ENCODE measurements at places on chromosomes 1 and 21.

DNA sequence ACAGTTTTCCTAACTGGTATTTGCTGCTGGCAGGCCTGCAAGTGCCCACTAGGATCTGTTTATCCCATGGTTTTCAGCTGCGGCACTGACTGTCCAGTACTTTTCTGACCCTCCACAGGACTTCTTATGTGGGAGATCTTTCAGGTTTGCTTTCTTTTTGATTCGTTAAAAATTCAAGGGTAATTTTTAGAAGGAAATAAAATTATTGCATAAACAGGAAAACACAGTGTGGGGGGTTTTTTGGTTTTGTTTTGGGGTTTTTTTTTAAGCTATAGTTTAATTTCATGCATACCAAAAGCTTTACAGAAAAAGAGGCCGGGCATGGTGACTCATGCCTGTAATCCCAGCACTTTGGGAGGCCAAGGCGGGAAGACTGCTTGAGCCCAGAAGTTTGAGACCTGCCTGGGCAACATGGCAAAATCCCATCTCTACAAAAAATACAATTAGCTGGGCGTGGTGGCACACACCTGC lies 3.6 kb downstream of the NIBAN1 start:
- DNase-seq: no peak

DNA sequence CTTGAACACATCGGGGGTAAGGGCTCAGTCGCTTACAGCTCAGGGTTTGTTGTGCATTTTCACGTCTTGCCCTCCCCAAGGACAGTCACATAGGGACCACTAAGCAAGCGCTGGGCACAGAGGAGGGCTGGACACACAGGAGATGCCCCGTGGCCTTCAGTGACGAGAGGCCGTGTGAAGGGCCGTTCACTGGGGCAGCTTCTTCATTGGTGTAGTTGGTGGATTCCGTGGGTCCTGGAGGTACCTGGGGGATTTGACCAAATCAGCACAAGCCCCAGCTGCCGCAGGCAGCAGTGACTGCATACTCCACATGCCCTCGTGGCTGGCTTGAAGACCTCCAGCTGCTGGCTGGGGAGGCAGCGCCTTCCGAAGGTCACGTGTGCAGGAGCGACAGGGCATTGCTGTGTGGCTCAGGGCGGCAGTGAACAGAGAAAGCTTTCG lies 100.8 kb upstream of the C1orf174 start:
- no peak for DNase-seq

DNA sequence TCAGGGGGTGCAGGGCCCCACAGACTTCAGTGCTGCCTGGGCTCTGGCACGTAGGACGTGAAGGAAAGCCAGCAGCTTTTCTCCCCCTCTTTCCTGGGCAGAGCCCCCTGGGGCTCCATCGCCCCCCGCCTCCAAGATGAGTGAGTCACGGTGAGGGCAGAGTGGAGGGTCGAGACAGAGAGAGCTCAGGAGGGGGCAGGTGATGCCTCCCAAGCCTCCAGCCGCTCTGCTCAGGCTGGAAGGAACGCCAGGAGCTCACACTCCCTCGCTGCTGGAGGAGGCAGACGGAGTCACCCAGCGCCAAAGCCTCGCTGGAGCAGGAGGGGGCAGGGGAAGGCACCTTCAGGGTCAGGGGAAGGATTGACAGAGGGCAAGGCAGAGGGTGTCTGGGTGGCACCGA lies 119.5 kb downstream of the CASZ1 start:
- DNase-seq: no peak

- no peak for DNase-seq
Measured at GRCh38 chr21:25790122-25790877, 55.5 kb downstream of the GABPA start.

DNA sequence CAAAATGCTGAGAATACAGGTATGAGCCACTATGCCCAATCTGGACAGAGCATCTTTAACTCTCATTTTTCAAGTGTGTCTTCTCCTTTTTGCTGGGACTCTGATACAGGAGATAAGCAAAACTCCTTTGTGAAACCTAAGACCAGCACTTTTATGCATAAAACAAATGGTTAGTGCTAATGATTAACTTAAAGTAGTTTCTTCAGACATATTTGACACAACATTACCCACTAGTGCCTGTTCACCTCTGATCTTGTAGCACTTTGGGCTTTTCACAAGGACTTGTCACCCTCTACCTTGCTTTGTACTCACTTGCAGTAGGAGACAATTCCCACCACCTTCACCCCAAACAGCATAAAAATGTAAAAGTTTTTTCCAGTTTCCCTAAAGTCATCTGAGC lies 216.3 kb downstream of the RGS7 start:
- no peak for DNase-seq

- DNase-seq: no peak
Measured at GRCh38 chr21:46091118-46091517, 6.8 kb upstream of the COL6A2 start.

GRCh38 chr1:22317231-22317919 lies 134.3 kb upstream of the ZBTB40 start:
- no peak for DNase-seq

DNA sequence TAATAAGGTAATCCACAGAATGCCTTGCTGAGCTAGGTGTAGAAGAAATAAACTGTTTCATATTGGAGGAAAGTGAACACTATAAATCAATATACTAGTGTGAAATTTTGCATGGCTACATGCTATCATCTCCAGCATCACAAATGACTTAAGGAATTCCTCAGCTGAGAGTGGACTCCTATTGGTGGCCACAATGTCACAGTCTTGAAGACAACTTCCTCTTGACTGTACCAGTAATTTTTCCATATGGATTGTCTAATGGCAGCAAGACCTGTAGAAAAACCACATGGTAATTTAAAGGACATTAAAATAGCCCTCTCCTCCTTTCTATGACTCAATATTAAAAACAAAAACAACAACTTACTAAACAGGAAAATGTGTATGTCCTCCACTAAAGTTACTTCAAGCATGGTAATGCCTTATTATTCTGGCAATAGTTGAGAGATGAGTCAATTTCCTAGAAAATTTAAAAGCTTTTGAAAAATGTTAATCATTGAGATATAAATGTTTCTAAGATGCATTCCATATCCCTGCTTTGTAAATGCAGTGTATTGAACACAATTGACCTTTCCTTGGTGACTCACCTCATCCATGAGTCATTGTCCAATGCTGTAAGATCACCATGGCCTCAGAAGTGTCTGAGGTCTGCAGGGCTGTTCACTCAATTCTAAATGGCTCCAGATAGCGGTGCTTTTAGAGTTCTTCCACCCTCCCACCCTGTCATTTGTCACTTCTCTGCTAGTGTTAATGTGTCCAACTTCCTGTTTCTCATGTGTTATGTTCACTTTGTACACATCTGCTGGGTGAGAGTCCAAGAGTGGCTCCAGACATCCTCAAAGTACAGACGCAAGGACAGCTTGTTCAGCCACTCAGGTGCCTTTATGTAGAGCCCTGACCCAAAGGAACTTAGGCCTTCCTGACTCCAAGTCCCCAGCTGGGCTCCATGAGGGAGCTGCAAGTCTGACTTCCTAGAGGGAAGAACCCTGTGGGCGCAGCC lies 32.8 kb upstream of the DNASE2B start:
- DNase-seq: no peak

- DNase-seq: no peak
Measured at GRCh38 chr1:45925728-45926287, 122.4 kb downstream of the MAST2 start.

DNA sequence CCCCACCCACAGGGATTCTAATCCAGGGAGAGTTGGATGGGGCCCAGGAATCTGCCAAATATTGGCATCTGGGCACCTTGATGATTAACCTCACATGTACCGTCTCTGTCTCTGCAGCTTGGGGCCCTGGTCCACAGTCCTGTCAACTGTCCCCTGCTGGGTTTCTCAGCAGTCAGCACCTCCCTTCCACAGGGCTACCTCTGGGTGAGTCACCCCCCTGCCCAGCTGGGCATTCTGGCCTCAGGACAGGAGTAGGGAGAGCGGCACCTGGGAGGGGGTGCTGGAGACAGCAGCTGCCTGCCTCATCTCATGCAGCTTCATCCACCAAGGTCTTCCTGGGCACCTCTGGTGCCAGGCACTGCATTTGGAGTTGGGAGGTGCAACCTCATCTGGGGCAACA lies 100.6 kb upstream of the ACTL8 start:
- no peak for DNase-seq

- no peak for DNase-seq
Measured at GRCh38 chr1:232040260-232040659, 413.7 kb downstream of the DISC1 start.

GRCh38 chr1:174262349-174263241 lies 103.3 kb downstream of the RABGAP1L start:
- DNase-seq: no peak

DNA sequence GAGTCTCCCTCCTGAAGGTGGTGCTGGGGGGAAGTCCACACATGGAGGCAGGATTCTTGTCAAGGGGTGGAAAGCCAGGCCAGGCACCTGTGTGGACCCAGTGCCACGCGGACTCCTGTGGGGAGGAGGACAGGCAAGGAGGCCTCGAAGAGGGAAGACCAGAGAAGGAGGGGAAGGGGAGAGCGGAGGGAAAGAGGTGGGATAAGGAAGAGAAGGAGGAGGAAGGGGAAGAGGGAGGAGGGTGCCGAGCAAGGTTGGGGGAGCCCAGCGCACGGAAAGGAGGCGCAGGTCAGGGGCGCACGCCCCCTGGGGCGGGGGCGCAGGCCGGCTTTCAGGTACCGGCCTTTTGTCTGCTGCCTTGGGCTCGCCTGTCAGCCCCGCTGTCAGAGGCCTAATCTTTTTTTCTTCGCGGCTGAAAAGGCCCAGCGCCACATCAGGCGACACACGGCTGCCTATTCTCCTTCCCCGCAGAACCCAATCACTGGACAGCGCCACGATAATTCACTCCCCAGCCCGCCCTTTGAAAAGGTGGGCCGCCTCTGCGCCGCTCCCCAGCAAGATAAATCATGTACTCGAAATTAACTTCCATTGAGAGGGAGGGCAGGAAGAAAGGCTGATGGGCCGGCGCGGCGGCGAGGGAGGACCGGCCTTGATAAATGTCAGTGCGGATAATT lies 42.5 kb downstream of the PRDM16 start:
- DNase-seq: no peak

DNA sequence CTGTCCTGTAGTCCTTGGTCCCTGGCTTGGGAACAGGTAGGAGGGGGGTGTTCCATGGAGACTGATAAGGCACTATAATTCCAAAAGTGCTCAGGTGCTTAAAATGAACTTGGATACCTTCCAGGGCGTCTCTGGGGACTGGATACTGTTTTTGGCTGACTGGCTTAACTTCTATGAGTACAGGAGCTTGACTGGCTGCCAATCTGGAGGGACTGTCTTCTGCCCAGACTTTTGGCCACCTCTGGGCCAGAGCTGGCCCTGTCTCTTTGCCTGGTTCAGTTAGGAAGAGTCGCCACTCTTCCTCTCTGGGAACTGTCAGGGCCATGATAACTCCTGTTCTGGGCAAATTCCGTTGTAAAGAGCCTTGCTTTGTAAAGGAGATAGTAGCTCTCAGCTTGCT lies 407.0 kb downstream of the TGFB2 start:
- DNase-seq: no peak

DNA sequence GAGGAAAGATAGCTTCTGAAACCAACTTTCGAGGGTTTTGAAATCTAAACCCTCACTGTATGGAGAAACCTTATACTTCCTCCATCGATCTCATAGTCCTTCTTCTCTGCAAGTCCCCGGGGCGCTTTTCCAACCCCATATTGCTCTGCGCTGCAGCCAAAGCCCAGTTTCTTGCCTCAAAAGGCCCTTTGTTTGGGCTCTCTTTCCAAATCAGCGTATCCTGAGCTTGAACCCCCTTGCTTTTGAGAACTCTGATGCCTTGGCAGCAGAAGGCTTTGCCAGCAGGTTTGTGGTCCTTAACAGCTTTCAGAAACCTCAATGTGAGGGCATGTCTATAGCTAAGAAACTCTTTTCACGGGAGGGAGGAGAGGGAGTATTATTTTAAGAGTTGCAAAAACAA lies 21.6 kb downstream of the PLPP3 start:
- no peak for DNase-seq

DNA sequence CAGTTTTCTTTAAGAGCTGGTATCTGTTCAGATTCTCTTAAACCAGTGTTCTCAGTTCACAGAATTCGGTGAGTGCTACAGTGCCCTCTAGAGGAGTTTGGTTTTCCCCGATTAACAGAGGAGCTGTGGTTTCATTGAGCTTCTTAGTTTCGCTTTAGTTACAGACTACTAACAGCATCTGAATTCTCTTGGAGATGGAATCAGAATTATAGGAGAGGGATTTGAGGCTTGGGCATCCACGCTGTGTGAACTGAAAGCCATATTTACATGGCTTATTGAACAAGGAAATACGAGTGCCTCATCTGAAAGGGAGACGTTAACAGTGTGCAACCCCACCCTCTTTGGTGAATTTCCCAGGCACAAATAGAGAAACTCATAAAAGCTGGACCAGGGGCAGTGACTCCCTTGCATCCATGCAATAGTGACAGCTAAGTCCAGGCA lies 202.0 kb downstream of the USH2A start:
- no peak for DNase-seq

DNA sequence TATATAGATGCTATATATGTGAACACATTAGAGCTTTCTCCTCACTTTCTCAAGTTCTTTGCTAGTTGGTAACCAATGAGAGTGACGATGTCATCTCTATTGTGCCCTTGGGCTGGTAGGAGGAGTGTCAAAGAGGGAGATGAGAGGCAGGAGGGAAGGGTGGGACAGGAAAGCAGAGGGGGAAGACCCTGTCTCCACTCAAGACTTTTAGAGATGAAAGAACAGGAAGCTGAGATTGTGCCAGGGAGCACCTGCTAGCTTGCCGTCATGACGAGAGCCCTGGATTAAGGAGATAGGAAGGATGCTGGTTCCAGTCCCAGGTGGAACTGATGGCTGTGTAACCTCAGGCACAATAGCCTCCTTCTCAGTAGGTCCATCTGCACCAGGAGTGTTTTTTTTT lies 16.7 kb downstream of the CNR2 start:
- no peak for DNase-seq

DNA sequence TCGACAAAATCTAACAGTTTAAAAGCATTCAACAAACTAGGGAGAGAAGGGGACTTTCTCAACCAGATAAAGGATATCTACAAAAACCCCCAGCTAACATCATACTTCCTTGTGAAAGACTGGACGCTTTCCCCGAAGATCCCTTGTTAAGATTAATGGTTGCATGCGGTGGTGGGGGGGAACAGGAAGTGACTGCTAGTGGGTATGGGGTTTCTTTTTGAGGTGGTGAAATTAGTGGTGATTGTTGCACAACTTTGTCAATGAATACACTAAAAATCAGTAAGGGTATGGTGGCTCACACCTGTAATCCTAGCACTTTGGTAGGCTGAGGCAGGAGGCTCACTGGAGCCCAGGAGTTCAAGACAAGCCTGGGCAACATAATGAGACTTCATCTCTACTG lies 26.9 kb upstream of the EYA3 start:
- DNase-seq: peak; percentile 4

DNA sequence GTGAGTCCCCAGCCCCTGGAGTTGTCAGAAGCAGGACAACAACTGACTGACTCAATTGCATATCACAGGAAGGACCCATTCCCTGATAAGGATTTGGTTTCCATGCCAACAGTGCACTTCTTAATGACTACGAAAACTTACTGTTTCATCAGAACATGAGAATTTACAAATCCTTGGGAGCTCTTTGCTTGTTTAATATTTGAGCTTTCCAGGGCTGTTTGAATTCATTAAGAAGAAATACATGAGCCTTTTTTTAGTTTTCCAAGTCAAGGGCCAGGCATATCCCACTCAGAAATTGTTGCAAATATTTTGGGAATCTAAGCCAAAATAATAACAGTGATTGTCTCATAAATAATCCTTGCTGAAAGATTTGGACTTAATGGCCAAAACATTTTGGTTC lies 27.2 kb upstream of the COL24A1 start:
- no peak for DNase-seq

Measured in stimulated activated CD4-positive, alpha-beta T cell treated with anti-CD3 and anti-CD28 coated beads, Interleukin-1b, Interleukin-23, amount 100 ng/mL, for 24 hours (primary cell).